ENCODE measurements at places on chromosomes 2 and 18.

GRCh38 chr18:29383311-29384273, 1206.7 kb upstream of the CDH2 start:
- peaks cover 2% of the 10 kb centered on the region for H3K4me1 ChIP-seq
- no peaks in the 10 kb centered on the region for H3K27me3 ChIP-seq
- DNase-seq: peak; percentile 52
- no peak overlapping the region for H3K27ac ChIP-seq
- H3K36me3 ChIP-seq: no peaks in the 10 kb centered on the region

GRCh38 chr18:13500227-13500865, 226.0 kb downstream of the FAM210A start:
- peak overlapping the region; percentile 67 for H3K4me3 ChIP-seq
- DNase-seq: peak; percentile 18
- H3K27me3 ChIP-seq: peaks cover 16% of the 10 kb centered on the region
- H3K27ac ChIP-seq: no peak overlapping the region

GRCh38 chr2:32168513-32168912, 2.8 kb downstream of the SLC30A6 start:
- H3K36me3 ChIP-seq: peaks cover 4% of the 10 kb centered on the region
- H3K4me1 ChIP-seq: peaks cover 6% of the 10 kb centered on the region

GRCh38 chr18:38933322-38933721, 1367.7 kb upstream of the CELF4 start:
- no peak for DNase-seq
- H3K27me3 ChIP-seq: no peaks in the 10 kb centered on the region
- no peaks in the 10 kb centered on the region for H3K4me1 ChIP-seq
- no peaks in the 10 kb centered on the region for H3K36me3 ChIP-seq
- H3K4me3 ChIP-seq: no peak overlapping the region
- no peak overlapping the region for H3K27ac ChIP-seq

- H3K36me3 ChIP-seq: no peaks in the 10 kb centered on the region
- H3K27me3 ChIP-seq: no peaks in the 10 kb centered on the region
- H3K27ac ChIP-seq: no peak overlapping the region
- H3K4me3 ChIP-seq: no peak overlapping the region
- DNase-seq: no peak
Observed at GRCh38 chr2:161746891-161747535, 122.8 kb downstream of the SLC4A10 start.

DNA sequence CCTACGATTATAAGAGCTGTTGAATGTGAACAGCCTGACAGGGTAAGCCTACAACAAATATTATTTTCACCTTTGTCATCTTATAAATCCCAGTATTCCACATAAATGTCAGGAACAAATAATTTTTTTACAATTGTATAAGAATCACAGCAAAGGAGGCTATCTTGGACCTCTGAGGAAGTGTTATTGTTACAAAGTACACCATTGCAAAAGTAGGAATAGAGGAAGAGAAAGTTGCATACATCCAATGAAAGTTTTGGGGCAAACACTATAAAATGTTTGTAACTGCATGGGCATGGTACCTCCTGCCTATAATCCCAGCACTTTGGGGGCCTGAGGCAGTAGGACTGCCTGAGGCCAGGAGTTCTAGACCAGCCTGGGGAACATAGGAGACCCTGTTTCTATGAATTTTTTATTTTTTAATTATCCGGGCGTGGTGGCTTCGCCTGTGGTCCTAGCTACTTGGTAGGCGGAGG, 715 bp upstream of the MEMO1 start:
- H3K4me3 ChIP-seq: peak overlapping the region; percentile 89
- peaks cover 5% of the 10 kb centered on the region for H3K4me1 ChIP-seq
- H3K36me3 ChIP-seq: peaks cover 5% of the 10 kb centered on the region
- no peaks in the 10 kb centered on the region for H3K27me3 ChIP-seq
- no peak for DNase-seq
- peak overlapping the region; percentile 93 for H3K27ac ChIP-seq

DNA sequence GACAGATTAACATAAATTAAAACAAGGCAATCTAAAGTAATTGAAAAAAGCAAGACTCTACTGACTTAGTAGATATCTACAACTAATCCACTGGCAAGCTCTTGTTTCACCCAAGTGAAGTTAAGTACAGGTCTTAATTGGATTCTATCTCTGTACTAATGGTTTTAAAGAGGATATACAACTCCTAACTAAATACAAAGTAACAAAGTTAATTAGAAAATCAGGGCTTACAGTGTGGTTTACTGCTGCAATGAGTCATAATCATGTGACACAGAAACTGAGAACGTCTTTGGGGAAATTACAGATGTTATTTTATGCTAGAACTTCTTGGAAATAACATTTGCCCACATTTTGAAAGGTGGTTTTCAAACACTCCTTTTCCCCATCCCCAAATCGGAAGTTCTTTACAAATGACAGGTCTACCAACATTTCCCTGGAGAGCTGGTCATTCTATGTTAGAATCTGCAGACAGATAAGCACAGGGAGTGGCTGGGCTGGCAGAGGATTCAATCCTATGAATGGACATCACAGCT, 245.3 kb downstream of the STK39 start:
- DNase-seq: peak; percentile 58
- H3K27ac ChIP-seq: no peak overlapping the region
- H3K4me3 ChIP-seq: no peak overlapping the region
- peaks cover 2% of the 10 kb centered on the region for H3K4me1 ChIP-seq
- no peaks in the 10 kb centered on the region for H3K27me3 ChIP-seq
- H3K36me3 ChIP-seq: peaks cover 2% of the 10 kb centered on the region

DNA sequence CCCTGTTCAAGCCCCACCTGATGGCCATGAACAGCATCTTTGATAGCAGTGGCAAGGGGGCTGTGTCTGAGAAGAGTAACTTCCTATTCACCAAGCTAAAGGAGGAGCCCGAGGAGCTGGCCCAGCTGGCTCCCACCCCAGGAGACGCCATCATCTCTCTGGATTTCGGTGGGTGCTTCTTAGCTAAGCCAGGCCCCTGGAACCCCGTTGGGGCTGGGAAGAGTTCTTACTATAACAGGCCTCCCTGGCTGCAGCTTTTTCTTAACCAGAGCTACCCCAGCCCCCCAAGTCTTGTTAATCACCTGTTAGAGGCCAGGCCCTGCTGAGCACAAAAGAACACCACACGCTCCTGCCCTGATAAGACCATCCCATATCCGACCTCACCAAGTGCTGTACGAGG, 79.4 kb downstream of the EPAS1 start:
- H3K4me3 ChIP-seq: no peak overlapping the region
- peaks cover 1% of the 10 kb centered on the region for H3K4me1 ChIP-seq
- DNase-seq: no peak
- no peak overlapping the region for H3K27ac ChIP-seq

DNA sequence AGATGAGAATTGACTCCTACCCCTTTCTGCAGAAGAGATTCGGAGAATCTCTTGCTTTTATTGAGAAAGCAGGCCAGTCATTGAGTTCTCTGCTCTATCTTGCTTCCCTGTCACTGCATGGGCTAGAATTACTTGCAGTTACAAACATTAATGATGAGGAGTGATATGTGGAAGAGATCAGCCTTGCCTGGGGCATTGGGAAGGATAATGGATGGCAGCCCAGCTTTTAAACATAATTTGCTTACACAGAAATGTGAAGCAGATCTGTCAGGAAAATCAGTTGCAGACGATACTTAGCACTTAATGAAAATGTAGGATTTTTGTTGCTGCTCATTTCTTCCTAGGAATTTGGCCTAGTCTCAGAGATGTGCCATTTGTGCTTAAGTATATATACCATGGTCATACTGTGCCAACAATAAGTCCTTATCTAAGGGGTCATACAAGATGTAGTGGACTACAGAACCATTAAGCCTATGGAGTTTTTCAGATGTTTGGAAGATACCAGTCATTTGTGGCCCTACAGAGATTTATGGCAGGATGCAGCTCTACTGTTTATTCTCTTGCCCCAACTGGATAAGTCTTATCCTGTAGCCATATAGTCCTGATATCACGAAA, 92.7 kb downstream of the XRCC5 start:
- H3K4me1 ChIP-seq: peaks cover 3% of the 10 kb centered on the region
- H3K4me3 ChIP-seq: no peak overlapping the region
- H3K27ac ChIP-seq: peak overlapping the region; percentile 84
- H3K36me3 ChIP-seq: peaks cover 97% of the 10 kb centered on the region
- H3K27me3 ChIP-seq: no peaks in the 10 kb centered on the region
- no peak for DNase-seq

DNA sequence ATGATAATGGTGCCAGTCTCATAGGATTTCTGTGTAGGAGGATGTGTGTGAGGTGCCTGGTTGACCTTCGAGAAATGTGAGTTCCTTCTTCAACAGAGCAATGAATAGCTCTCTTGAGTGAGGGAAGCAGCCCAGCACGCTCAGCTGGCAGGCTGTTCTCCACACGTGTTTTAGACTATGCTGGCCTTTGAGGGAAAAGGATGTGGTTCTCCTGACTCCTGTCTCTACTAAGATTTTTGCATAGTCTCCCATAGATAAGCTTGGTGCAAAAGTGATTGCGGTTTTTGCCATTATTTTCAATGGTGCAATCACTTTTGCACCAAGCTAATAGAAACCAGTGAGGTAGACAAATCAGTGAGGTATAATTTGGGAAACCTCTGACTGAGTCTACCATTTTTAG, 284.1 kb downstream of the SLC4A3 start:
- H3K27me3 ChIP-seq: no peaks in the 10 kb centered on the region
- DNase-seq: no peak
- H3K4me1 ChIP-seq: no peaks in the 10 kb centered on the region
- no peak overlapping the region for H3K4me3 ChIP-seq

- H3K27ac ChIP-seq: no peak overlapping the region
- no peaks in the 10 kb centered on the region for H3K4me1 ChIP-seq
- H3K27me3 ChIP-seq: no peaks in the 10 kb centered on the region
- DNase-seq: no peak
- H3K4me3 ChIP-seq: no peak overlapping the region
- no peaks in the 10 kb centered on the region for H3K36me3 ChIP-seq
Observed at GRCh38 chr2:168375195-168375798, 80.8 kb upstream of the CERS6 start.

DNA sequence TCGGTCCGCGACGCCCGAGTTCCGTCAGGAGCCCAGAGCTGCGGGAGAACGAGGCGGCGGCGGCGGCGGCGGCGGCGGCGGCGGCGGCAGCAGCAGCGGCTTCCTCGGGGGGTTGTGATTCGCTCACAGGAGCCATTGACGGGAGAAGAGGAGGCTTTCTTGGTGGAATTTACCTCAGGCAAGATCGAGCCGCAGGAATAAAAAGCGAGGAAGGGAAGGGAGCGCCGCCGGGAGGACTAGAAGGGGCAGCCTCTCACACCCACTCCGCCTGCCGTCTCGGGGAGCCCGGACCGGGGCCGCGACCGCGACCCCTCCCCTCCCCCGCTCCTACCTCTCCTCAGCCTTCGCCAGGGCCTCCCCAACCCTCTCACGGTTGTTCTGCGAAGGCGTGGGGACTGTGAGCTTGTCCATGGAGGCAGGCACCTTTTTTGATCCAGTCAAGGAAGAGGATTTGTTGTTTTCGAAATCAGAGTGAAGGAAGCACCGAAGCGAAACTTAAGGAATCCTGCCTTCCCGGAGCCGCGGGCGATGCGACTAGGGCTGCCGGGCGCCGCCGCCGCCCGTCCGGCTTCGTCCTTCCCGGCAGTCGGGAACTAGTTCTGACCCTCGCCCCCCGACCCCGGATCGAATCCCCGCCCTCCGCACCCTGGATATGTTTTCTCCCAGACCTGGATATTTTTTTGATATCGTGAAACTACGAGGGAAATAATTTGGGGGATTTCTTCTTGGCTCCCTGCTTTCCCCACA, 506 bp downstream of the BMPR2 start:
- H3K4me1 ChIP-seq: peaks cover 3% of the 10 kb centered on the region
- H3K27ac ChIP-seq: peak overlapping the region; percentile 86
- no peaks in the 10 kb centered on the region for H3K27me3 ChIP-seq
- H3K4me3 ChIP-seq: peak overlapping the region; percentile 93

DNA sequence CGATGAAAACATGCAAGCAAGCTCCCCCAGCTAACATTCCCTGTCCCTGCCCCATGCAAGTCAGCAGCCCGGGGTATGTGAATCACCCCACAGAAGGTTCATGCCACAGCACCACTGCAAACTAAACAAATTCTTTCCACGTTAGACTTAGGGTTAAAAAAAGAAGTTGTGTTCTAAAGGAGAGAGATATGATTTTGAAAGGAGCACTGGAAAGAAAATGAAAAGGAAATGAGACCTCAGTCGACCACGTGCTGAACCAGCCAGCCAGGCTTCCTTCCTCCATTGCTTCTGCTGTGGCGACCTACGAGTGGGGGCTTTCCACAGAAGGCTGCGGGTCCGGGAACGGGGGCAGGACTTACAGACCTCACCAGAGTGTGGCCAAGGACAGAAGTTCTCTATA, 52.0 kb downstream of the ARL4C start:
- peak; percentile 96 for DNase-seq
- H3K36me3 ChIP-seq: no peaks in the 10 kb centered on the region
- H3K4me1 ChIP-seq: peaks cover 14% of the 10 kb centered on the region
- H3K4me3 ChIP-seq: no peak overlapping the region
- H3K27ac ChIP-seq: peak overlapping the region; percentile 96

DNA sequence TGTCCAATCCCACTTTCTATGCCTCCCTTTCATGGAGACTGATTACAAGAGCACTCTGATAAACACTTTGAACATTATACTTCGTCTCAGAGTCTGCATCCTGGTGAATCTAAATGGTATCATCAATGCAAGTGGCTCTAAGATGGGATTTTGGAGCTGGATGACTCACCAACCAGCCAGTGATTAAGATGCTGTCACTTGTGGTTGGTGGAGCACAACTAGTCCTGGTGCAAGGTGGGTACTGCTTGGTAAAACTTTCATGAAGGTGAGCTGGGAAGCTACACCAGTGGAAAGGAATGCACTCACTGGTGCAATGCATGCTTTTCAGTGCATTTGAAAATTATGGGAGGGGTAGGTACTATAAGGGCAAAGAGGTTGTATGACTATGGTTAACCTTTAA, 137.7 kb upstream of the TRIB2 start:
- no peaks in the 10 kb centered on the region for H3K4me1 ChIP-seq
- no peak for DNase-seq
- no peak overlapping the region for H3K27ac ChIP-seq
- no peaks in the 10 kb centered on the region for H3K27me3 ChIP-seq
- no peak overlapping the region for H3K4me3 ChIP-seq
- H3K36me3 ChIP-seq: no peaks in the 10 kb centered on the region

DNA sequence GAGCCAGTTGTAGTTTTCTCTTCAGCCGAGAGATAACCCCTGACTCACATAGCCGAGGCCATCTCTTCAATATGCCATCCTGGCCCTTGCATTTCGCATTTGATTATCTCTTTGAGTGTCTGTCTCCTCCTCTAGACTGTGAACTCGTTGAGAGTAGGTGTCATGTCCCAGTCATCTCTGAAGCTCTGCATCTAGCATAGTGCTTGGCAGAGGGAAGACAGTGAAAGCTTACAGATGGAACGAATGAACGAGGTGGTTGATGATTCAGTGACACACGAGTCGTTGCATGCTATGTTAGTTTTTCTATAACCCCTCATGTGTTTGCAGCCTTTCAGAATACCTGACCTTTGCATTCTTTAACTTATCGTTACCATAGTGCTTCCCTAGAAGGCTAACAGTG, 59.9 kb upstream of the CYRIA start:
- no peaks in the 10 kb centered on the region for H3K4me1 ChIP-seq
- H3K27me3 ChIP-seq: peaks cover 11% of the 10 kb centered on the region
- no peaks in the 10 kb centered on the region for H3K36me3 ChIP-seq

All from mesenchymal stem cell (in vitro differentiated cells and primary cell).